Karpas-422 (cell line): ENCODE measurements at places on chromosomes 11 and 22. TPM values are rescaled to one million over a fixed set of nuclear protein-coding genes. Genes with fewer than 3 reads are reported as not detected.

The ZNF70 gene
- 8.5 and 12.0 TPM in 2 replicates for total RNA-seq

The GGTLC2 gene
- not detected in 2 replicates for total RNA-seq

The DAGLA gene
- total RNA-seq, result not detected in 2 replicates

The OR52I2 gene
- total RNA-seq, result not detected in 2 replicates

The RAG2 gene
- total RNA-seq, result not detected in 2 replicates

The CD82 gene
- total RNA-seq, result 22.2 and 39.5 TPM in 2 replicates

The ADM2 gene
- 0.79 and 1.4 TPM in 2 replicates for total RNA-seq

The PARVG gene
- total RNA-seq, result 6.3 and 6.7 TPM in 2 replicates

The TRIM49B gene
- total RNA-seq, result not detected in 2 replicates

The PTGDR2 gene
- not detected in 2 replicates for total RNA-seq

The GRIA4 gene
- total RNA-seq, result 0.19 TPM in 1 of 2 replicates, not detected in the other

The OR5I1 gene
- not detected in 2 replicates for total RNA-seq

GRCh38 chr22:44452531-44453420 is 45.3 kb downstream of the RTL6 start:
- peaks cover 6% of the 10 kb centered on the region for H3K4me1 ChIP-seq
- DNase-seq, result no peak
- H3K27ac ChIP-seq, result no peak overlapping the region

GRCh38 chr11:61141601-61142028 is 19.6 kb downstream of the VPS37C start:
- no peaks in the 10 kb centered on the region for H3K27me3 ChIP-seq
- no peaks in the 10 kb centered on the region for H3K4me1 ChIP-seq
- H3K27ac ChIP-seq, result no peak overlapping the region
- DNase-seq, result no peak
- H3K36me3 ChIP-seq, result no peaks in the 10 kb centered on the region

GRCh38 chr22:29009148-29009547 is 52.5 kb downstream of the C22orf31 start:
- H3K36me3 ChIP-seq, result no peaks in the 10 kb centered on the region
- H3K4me3 ChIP-seq, result no peak overlapping the region
- no peaks in the 10 kb centered on the region for H3K27me3 ChIP-seq
- no peak overlapping the region for H3K27ac ChIP-seq
- no peaks in the 10 kb centered on the region for H3K4me1 ChIP-seq

- no peak overlapping the region for H3K27ac ChIP-seq
- H3K27me3 ChIP-seq, result no peaks in the 10 kb centered on the region
- no peaks in the 10 kb centered on the region for H3K4me1 ChIP-seq
- no peak overlapping the region for H3K4me3 ChIP-seq
- peak; percentile 59 for DNase-seq
Observed at GRCh38 chr22:42901790-42902508, 44.9 kb upstream of the ARFGAP3 start.

- no peak overlapping the region for H3K4me3 ChIP-seq
- H3K27ac ChIP-seq, result no peak overlapping the region
- H3K4me1 ChIP-seq, result no peaks in the 10 kb centered on the region
- no peaks in the 10 kb centered on the region for H3K36me3 ChIP-seq
- no peaks in the 10 kb centered on the region for H3K27me3 ChIP-seq
Observed at GRCh38 chr11:85619499-85619898, 7.6 kb downstream of the DLG2 start.

DNA sequence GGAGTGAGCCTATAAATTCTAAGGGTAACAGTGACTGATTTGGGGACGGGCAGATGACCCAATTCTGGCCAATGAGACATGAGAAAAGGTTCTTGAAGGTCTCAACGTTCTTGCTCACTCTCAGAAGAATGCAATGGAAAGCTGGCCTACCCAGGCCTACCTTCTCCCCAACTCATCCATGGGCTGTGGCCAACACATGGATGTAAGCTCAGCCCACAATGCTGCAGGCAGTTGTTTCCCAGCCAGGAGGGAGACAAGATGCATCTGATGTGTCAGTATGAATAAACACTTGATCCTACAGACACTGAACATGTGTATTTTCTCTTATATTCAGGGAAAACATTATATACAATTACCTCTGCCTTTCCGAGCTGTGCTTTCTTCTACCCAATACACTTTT is 24.4 kb downstream of the PI4KA start:
- DNase-seq, result no peak
- H3K27ac ChIP-seq, result no peak overlapping the region
- H3K36me3 ChIP-seq, result peaks cover 33% of the 10 kb centered on the region; the same call in 1 of the 2 replicates
- no peaks in the 10 kb centered on the region for H3K27me3 ChIP-seq
- H3K4me1 ChIP-seq, result no peaks in the 10 kb centered on the region; the same call in 1 of the 2 replicates

DNA sequence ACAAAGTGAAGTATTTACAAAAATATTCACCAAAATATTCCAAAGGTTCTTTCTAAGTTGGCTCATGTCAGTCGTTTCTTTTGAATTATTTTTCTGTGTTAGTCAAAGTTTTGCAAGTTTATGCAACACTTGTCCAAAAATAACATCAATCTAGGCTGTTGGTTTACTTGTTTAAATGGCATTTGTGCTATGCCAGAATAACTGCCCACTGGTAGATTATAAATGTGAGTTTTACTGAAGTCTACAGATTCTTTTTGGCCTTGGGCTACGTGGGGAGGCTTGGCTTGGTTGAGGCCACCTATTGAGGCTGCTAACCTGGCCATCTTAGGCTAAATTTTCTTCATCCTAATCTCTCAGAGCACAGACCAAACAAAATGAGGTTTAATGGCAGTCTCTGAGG is 1091.9 kb upstream of the RAG2 start:
- no peaks in the 10 kb centered on the region for H3K4me1 ChIP-seq
- no peak overlapping the region for H3K4me3 ChIP-seq
- DNase-seq, result no peak

GRCh38 chr11:107996006-107996776 is 12.5 kb upstream of the CUL5 start:
- H3K27ac ChIP-seq, result no peak overlapping the region
- no peak overlapping the region for H3K4me3 ChIP-seq
- no peaks in the 10 kb centered on the region for H3K36me3 ChIP-seq
- no peaks in the 10 kb centered on the region for H3K27me3 ChIP-seq
- no peaks in the 10 kb centered on the region for H3K4me1 ChIP-seq

GRCh38 chr11:14742849-14743559 is 99.4 kb downstream of the PDE3B start:
- H3K27ac ChIP-seq, result no peak overlapping the region
- H3K4me1 ChIP-seq, result no peaks in the 10 kb centered on the region
- no peaks in the 10 kb centered on the region for H3K27me3 ChIP-seq
- no peak for DNase-seq

DNA sequence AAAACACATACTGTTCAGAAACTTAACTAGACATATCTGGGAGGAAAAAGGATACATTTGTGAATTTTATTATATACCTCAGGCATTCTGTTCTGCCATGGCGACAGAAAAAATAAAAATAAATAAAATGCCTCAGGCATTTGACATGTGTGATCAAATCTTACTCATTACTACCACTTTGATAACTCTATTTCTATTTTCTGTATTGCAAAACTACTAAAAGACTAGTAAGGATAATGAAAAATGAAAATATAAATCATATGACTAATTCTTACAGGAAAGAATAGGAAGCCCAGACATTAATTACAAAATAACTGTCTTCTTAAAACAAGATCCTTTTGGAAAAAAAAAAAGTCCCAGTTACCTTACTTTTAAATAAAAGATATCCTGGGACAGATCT is 5.3 kb downstream of the PICALM start:
- DNase-seq, result no peak
- H3K4me3 ChIP-seq, result no peak overlapping the region
- H3K4me1 ChIP-seq, result peaks cover 86% of the 10 kb centered on the region

GRCh38 chr22:37288521-37288920 is 6.2 kb downstream of the CYTH4 start:
- no peak overlapping the region for H3K4me3 ChIP-seq
- H3K36me3 ChIP-seq, result no peaks in the 10 kb centered on the region
- no peaks in the 10 kb centered on the region for H3K27me3 ChIP-seq
- peak; percentile 67 for DNase-seq

DNA sequence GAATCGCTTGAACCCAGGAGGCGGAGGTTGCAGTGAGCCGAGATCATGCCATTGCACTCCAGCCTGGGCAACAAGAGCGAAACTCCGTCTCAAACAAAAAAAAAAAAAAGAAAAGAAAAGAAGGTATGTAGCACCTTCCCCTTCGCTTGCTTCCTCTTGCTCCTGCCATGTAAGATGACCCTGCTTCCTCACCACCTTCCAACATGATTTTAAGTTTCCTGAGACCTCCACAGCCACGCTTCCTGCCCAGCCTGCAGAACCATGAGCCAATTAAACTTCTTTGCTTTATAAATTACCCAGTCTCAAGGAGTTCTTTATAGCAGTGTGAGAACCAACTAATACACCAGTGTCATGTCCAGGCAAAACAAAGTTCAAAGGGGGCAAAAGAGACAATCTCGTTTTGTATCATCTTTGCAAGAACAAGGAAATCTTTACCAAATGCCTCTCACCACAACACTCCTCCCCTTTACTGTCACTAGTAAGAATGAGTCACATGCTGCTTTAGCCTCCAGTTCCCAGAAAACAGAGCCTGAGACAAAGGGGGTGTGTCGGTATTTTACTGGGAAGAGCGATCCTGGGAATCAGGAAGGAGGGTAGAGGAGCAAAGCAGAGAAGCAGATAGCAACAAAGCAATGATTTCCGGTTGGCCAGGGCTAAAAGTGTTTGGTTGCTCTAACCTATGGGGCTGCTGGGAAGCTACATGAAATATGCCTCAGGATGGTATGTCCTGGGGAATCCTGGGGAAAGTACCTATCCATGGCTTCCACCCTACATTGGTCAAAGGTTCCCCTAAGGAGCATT is 10.5 kb upstream of the MCHR1 start:
- no peaks in the 10 kb centered on the region for H3K27me3 ChIP-seq
- no peaks in the 10 kb centered on the region for H3K36me3 ChIP-seq

DNA sequence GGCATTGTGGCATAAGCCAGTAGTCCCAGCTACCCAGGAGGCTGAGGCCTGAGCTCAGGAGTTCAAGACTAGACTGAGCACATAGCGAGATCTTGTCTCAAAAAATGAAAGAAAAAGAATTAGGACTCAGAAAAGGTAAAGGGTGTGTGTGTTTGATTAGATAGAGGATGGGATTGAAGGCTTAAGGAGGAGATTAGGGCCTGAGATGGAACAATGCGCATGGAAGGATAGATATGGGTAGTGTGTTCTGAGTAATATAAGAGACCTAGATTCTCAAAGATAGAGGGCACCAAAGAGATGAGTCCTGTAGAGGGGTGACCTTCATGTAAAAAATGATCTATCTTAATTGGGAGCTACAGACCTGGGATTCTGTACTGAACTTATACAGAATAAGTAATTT is 17.3 kb upstream of the RAB30 start:
- no peaks in the 10 kb centered on the region for H3K27me3 ChIP-seq
- H3K4me3 ChIP-seq, result no peak overlapping the region
- H3K36me3 ChIP-seq, result no peaks in the 10 kb centered on the region
- no peaks in the 10 kb centered on the region for H3K4me1 ChIP-seq
- DNase-seq, result peak; percentile 60

DNA sequence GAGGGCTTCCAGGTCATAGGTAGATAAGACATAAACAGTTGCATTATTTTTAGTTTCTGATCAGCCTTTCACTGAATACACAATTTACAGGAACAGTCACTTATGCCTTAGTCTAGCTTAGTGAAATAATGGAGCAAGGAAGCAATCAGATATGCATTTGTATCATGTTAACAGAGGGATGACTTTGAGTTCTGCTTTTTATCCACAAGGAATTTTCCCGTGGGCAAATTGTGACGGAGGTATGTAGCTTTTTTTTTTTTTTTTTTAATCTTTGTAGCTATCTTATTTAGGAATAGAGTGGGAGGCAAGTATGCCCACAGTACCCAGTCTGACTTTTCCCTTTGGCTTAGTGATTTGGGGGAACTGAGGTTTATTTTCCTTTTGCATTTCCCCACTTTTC is 3.4 kb upstream of the NLRP10 start:
- no peaks in the 10 kb centered on the region for H3K36me3 ChIP-seq
- H3K4me1 ChIP-seq, result peaks cover 17% of the 10 kb centered on the region
- H3K27ac ChIP-seq, result no peak overlapping the region
- H3K27me3 ChIP-seq, result no peaks in the 10 kb centered on the region
- H3K4me3 ChIP-seq, result no peak overlapping the region
- no peak for DNase-seq

- no peak overlapping the region for H3K27ac ChIP-seq
- H3K27me3 ChIP-seq, result no peaks in the 10 kb centered on the region
- H3K4me3 ChIP-seq, result no peak overlapping the region
- no peaks in the 10 kb centered on the region for H3K4me1 ChIP-seq
- H3K36me3 ChIP-seq, result no peaks in the 10 kb centered on the region
Observed at GRCh38 chr11:134686460-134687061, 274.5 kb upstream of the B3GAT1 start.

DNA sequence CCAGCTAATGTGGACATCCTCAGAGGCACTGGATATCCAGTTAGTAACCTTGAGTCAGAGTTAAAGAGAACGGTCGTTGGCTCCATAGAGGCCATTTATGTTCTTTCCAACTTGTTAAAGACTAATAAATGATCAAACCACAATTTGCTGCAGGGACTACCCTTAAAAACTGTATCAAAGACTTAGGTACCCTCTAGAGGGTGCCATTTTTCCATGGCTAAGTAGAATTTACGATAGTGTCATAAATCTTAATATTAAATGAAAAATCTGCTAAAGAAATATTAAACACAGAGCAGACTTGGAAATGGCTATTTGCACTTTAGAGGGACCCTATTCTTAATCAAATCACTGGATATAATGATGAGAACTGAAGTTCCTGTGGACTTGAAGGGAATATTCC is 685.2 kb upstream of the CHORDC1 start:
- H3K4me1 ChIP-seq, result no peaks in the 10 kb centered on the region
- no peaks in the 10 kb centered on the region for H3K27me3 ChIP-seq
- H3K4me3 ChIP-seq, result no peak overlapping the region
- H3K36me3 ChIP-seq, result no peaks in the 10 kb centered on the region

GRCh38 chr11:9461760-9462134 is 935 bp downstream of the ZNF143 start:
- no peaks in the 10 kb centered on the region for H3K27me3 ChIP-seq
- H3K4me1 ChIP-seq, result peaks cover 27% of the 10 kb centered on the region
- H3K36me3 ChIP-seq, result no peaks in the 10 kb centered on the region
- H3K27ac ChIP-seq, result peak overlapping the region; percentile 92
- H3K4me3 ChIP-seq, result peak overlapping the region; percentile 65
- DNase-seq, result peak; percentile 75

GRCh38 chr11:33753304-33753967 is 17.2 kb upstream of the CD59 start:
- peaks cover 7% of the 10 kb centered on the region for H3K36me3 ChIP-seq
- DNase-seq, result peak; percentile 73
- no peak overlapping the region for H3K27ac ChIP-seq
- H3K4me3 ChIP-seq, result peak overlapping the region; percentile 13; the same call in 1 of the 2 replicates
- H3K27me3 ChIP-seq, result no peaks in the 10 kb centered on the region
- H3K4me1 ChIP-seq, result peaks cover 23% of the 10 kb centered on the region

DNA sequence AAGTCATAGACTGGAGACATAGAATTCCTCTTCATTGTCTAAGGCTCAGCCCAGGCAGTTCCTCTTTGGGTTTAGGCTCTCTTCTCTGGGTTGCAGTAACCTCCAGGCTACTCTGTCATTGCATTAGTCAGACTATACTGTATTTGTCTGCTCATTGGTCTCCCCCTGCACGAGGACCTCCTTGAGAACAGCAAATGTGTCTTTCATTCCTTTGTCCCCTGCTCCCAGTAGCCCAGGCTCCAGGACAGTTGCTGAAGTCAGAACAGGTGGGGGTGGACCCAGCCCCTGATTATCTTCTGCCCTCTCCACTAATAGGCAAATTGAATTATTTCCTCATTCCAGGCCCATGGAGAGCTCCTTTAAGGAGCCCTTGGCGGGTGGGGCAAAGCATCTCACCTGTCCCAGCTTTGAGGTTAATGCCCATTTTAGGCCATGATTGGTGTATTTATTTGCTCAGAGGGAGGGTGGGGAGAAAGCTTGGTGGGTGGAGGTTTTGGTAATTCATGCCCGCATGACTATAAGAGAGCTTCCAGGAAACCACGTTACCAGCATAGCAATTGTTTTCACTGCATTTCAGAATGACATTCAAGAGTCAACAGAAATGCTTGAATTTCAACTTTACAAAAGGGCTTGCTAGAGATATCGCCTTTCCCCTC is 40.9 kb downstream of the NAV2 start:
- no peak overlapping the region for H3K27ac ChIP-seq
- H3K27me3 ChIP-seq, result no peaks in the 10 kb centered on the region; the same call in 1 of the 2 replicates
- no peak overlapping the region for H3K4me3 ChIP-seq
- no peaks in the 10 kb centered on the region for H3K36me3 ChIP-seq
- H3K4me1 ChIP-seq, result no peaks in the 10 kb centered on the region
- DNase-seq, result no peak
